ENCODE measurements at places on chromosomes 3 and 15.

DNA sequence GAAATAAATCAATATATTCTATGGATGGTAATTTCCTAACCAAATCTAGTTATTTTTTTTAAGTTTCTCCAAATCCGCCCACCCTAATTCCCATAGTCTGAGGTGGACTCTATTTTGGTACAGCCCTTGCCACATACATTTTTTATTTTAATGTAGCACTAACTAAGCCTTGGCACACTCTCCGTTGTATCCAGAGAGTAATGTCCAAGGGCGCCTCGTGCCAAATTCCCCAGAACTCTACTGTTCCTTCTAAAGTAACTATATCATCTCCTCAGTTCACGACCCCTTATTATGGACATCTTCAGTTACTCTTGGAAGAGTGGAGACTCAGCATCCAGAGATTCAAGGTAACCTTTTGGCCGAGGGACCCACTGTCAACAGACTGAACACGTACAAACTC is 1.3 kb downstream of the VGLL3 start:
- no peak for DNase-seq

GRCh38 chr3:190339130-190339529 is 16.9 kb upstream of the CLDN1 start:
- DNase-seq = no peak

DNA sequence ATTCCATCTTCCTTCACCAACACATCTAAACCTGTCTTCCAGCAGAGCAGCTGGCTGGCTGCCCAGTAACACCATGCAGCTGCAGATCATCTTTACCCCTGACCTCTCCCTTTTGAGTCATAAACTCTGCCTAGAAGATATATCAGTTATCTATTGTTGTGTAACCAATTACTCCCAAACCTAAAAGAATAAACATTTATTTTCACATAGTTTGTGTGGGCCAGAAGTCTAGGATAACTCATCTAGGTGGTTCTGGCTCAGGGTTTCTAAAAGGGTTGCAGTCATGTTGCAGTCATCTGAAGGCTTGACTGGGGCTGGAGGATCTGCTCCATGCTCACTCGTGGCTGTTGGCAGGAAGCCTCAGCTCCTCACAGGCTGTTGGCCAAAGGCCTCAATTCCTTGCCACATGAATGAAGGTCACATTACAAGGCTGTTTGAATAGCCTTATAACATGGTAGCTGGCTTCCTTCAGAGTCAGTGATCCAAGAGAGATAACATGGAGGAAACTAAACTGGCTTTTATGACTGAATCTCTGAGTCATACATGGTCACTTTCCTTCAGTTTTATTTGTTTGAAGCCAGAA is 92.8 kb downstream of the GOLIM4 start:
- DNase-seq = no peak

GRCh38 chr3:71456156-71456555 is 127.4 kb downstream of the FOXP1 start:
- no peak for DNase-seq

DNA sequence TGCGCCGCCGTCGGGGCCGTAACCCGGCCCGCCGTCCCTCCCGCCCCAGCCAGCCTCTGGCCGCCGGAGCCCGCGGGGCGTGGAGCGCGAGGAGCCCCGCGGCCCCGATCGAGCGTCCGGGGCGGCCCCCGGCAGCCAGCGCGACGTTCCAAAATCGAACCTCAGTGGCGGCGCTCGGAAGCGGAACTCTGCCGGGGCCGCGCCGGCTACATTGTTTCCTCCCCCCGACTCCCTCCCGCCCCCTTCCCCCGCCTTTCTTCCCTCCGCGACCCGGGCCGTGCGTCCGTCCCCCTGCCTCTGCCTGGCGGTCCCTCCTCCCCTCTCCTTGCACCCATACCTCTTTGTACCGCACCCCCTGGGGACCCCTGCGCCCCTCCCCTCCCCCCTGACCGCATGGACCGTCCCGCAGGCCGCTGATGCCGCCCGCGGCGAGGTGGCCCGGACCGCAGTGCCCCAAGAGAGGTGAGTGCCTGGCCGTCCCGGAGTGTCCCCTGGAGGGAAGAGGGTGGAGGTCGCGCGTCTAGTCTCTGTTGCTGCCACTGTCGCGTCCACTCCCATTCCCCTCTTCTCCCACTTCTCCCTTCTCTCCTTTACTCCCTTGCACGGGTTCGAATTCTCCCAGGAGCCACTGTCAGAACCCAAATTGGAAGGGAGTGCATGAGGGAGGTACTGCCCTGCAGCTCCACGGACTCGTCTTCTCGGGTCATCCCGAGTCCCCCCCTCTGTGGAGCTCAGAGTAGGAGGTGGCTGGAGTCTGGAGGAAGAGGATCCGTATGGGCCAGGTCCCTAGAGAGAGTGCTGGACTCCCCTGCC is 585 bp downstream of the CSK start:
- no peak for DNase-seq

Measured in nucleus accumbens (tissue), 56 donors.